Vein endothelial cell (primary cell): ENCODE measurements at places on chromosomes 13 and 19. TPM values are rescaled to one million over a fixed set of nuclear protein-coding genes. Genes with fewer than 3 reads are reported as not detected.

Gene SMIM24
- 0.33 TPM in 1 of 2 replicates, not detected in the other for total RNA-seq

Gene ERFL
- not detected in 2 replicates for total RNA-seq

Gene DEDD2
- 18.9 and 24.6 TPM in 2 replicates for total RNA-seq

Gene ACTL9
- not detected in 2 replicates for total RNA-seq

Gene ZNF43
- total RNA-seq = 14.7 and 16.8 TPM in 2 replicates

Gene ADPRHL1
- total RNA-seq = 1.1 and 1.3 TPM in 2 replicates

Gene SMAD9
- 9.5 and 11.8 TPM in 2 replicates for total RNA-seq

Gene ACP7
- not detected in 2 replicates for total RNA-seq

Gene TEX29
- total RNA-seq = not detected in 2 replicates

Gene VSTM2B
- total RNA-seq = not detected in 2 replicates

Gene DACH1
- 1.6 and 7.2 TPM in 2 replicates for total RNA-seq

Gene SIGLEC14
- 0.29 and 0.33 TPM in 2 replicates for total RNA-seq

Gene ZNF443
- 4.6 and 5.2 TPM in 2 replicates for total RNA-seq

Gene ATXN8OS
- total RNA-seq = not detected in 2 replicates

Gene ZNF726
- total RNA-seq = 1.6 and 3.6 TPM in 2 replicates

Gene SBSN
- not detected in 2 replicates for total RNA-seq

Gene SLC10A2
- not detected in 2 replicates for total RNA-seq

Gene ERICH6B
- not detected in 2 replicates for total RNA-seq
